ENCODE measurements at places on chromosomes 2 and 18.

DNA sequence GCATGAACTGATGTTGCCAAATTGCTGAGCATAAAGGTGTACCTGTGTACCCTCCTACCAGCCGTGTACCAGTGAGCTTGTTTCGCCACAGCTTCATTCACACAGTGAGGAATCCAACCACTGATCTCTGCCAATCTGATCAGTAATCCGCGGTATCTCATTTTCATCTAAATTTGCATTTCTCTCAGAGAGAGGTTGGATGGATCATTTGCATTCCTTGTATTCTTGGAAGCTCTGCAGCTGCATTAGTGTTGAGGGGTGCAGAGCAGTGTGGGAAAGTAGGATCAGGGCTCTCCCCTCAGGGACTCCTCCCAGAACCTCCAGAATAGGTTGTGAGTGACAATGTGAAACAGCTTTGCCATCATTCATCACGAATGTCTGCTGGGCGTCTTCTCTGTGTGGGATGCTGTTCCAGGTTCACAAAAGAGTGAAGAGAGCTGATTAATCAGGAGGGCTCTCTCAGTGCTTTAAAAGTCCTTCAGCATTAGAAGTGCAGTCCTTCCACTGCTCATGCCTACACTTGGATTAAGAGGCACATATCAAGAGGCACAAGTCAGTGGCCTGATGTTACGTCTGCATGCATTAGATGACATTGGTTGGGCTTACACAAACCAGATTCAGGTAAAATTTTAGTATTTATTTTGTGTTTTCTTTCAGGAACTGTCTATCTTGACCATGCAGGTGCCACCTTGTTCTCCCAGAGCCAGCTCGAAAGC lies 7.5 kb downstream of the MOCOS start:
- DNase-seq: no peak

- peak; percentile 52 for DNase-seq
Observed at GRCh38 chr2:174012347-174013314, 47.5 kb upstream of the SP3 start.

DNA sequence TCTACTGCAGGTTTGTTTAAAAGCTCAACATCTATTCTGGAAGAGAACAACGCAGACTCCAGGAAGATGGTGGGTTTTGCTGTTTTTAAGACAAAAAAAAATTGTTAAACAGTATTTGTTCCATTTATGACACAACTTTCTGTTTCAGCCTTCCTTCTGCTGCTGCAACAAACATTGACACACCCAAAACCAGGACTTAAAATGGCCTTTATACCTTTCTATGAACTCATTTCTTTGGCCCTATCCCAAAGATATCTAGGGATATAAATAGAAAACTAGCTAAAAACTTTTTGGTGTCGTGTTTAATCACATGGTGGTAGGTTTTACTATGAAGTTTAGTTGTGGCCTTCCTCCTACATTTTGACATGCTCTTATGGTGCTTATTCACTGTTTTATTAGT lies 964 bp upstream of the GALNT3 start:
- DNase-seq: no peak

GRCh38 chr2:223141606-223142005 lies 89.6 kb downstream of the KCNE4 start:
- no peak for DNase-seq

DNA sequence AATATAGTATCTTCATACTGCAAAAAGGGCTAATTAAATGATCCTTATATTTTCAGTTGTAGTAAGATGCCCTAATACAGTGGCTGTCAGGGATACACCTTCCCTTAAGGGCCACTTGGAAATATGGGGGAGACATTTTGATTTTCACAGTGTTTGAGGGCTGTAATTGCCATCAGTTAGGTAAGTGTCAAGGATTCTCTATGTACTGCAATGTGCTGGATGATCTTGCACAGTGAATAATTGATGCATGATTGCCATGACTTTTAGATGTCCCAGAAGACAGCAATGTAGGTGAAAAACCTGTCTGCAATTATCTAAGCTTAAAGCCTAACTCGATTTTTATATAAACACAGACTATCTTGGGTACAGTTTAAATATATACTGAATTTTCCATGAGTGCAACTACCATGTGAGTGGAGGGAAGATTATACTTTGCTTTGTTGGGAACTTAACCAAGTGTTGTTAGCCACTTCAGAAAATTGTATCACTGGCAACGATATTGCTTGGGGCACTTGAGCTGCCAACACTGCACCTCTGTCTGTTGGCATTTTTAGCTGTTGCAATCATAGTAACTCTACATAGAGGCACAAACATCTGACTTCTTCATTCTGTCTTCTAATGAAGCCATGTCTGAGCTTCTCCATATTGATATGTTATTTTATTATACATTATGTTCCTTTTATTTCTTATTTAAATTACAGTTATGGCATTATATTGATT lies 45.2 kb downstream of the MAIP1 start:
- DNase-seq: no peak

- DNase-seq: no peak
Observed at GRCh38 chr18:7334973-7335568, 104.2 kb downstream of the LRRC30 start.

DNA sequence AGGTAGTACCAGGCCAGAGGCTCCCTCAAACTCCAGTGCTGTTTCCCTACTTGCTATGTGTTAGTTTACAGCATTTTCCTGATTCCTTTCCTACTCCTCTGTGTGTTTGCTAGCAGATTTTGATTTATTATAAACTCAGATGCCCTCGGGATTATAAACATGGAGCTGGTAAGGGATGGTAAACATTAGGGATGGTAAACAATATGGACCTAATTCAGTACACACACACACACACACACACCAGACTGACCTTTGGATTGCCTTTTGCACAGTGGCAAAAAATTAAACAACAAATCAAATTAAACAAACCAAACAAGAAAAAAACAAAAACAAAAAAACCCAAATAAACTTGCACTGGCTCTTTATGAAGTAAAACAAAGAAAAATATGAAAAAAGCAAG lies 55.4 kb upstream of the ACVR1 start:
- no peak for DNase-seq

- DNase-seq: no peak
Observed at GRCh38 chr2:3292416-3292815, 85.2 kb downstream of the EIPR1 start.

- DNase-seq: no peak
Observed at GRCh38 chr2:101030866-101031554, 28.9 kb downstream of the RPL31 start.

GRCh38 chr2:6835467-6835866 lies 30.2 kb downstream of the CMPK2 start:
- no peak for DNase-seq

DNA sequence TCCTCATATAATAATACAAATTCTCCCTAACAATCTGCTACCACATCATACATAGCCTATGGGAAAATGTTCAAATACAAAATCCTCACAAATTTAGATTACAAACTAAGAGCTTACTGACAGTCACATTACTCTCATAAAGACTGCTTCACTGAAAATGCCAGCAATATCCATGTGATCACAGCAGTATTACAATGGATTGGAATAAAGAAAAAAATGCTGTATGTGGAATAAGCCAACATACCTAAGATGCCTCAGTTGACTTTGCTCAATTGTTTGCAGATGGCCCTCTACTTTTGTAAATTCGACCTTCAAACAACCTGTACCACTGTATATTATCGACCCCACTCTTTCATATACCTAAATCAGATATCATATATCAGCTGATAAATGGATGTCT lies 88.7 kb downstream of the DYM start:
- DNase-seq: no peak

DNA sequence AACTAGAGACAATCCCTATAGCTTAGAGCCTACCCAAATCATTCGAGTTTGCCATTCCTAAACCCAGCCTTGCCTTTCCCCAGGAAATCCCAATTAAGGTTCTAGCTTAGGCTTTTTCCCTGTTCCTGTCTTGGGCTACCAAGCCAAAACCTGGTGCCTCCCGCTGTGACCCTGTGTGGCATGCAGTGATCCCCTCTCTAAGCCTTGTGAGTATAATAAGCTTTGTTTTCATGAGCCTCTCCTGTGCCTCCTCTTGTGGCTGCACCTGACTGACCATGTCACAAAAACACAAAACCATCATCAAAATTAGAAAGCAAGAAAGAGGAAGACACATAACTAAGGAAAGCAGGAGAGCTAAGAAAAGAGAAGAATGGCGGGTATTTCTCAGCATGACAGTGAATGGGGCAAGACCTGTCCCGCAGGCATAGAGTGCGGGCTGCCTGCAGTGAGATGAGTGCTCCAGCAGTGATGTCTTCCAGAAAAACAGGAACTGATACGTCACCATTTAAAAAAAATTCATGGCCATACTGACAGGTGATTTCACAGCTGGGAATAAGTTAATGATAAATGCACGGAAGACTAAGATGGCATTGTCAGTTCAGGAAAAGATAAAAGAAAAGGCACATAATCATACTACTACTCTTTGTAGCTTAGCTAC lies 9.2 kb upstream of the PAIP2B start:
- no peak for DNase-seq

GRCh38 chr2:144596073-144596871 lies 76.4 kb upstream of the ZEB2 start:
- peak; percentile 56 for DNase-seq

DNA sequence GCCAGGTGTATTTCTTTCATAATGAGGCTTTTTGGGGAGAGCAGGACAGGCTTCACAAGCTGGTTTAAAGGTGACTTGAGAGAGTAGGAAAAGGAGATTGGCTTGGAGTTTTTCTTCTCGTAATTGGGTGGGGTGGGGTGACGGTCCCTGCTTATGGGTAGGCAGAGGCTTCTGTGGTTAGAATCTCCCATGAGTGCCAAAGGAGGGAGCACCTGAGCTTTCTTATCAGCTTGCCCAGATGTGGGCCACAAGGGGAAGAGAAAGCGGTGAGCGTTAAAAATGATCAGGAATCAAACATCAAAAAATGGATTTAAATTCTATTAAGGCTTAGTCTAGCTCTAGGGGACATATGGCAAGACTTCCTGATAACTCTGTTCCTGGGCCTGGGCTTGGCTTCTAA lies 9.7 kb upstream of the PNPT1 start:
- no peak for DNase-seq

- DNase-seq: no peak
Observed at GRCh38 chr18:77469131-77469530, 219.5 kb downstream of the GALR1 start.

DNA sequence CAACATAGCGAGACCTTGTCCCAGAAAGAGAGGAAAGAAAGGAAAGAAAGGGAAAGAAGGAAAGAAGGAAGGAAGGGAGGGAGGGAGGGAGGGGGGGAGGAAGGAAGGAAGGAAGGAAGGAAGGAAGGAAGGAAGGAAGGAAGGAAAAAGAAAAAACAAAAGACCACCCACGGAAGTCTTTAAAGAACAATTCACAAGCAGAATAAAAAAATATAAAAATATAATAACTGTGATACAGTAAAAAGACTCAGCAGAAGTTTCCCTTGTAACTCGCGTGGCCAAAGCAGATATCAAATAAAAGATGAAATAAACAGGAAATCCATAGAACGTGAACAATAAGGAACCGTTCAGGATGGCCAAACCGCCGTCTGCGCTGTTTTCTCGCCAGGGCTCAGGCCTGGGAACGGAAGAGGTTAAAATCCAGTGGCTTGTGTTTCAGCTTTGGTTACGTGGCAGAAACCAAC lies 1.2 kb upstream of the SLC1A4 start:
- DNase-seq: no peak

GRCh38 chr18:50014606-50015005 lies 180.3 kb downstream of the MYO5B start:
- no peak for DNase-seq

DNA sequence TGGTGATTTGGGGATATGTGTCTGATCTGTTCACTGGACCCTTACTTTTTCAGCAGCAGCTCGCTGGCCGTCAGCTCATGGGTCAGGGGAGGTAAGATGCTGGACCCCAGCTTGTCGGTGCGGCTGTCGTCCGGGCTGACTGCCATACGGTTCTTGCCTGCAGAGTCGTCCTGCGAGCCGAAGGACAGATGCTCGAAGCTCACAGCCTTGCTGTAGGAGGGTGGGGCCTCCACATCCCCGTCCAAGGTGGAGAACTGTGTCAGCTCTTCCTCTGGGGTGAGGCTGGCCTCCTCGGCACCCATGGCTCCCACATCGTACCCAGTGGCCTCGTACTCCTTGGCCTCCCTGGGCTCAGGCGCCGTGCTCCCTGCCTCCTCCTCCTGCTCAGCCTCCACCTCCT lies 179.5 kb downstream of the NAPG start:
- DNase-seq: no peak

DNA sequence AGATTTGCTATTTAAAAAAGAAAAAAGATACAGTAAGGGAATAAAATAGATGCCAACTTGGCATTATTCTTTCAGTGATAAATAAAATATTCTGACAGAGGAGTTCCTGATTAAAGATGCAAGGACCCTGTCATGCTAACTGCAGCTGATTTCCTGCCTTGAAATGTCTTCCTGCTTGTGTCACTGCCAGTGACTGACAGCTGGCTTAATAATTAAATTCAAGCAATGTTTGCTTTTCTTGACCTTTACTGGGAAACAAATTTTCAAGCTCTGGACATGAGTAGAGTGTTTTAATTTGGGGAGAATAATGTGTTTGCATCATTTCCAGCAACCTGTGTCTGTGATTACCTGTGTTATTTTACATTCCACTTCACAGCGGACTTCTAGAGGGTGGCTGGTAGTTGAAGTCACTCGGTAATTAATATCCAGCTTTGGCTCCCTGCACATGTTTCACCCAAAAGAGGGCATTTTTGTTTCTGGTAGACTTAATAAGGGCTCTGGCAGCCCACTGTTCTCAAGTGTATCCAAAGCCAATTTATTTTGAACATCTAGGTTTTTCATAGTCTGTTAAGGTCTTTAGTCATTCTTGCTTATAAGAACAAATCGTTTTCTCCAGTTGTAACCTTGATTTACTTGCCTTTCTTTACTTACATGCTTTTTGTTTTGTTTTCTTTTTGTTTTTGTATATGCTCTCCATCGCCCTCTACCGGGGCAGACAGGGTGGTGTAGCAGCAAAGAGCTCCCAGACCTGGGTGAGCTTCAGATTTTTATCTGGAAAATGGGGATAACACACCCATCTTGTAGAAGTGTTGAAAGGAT lies 48.5 kb upstream of the PROKR1 start:
- peak; percentile 61 for DNase-seq

GRCh38 chr18:47249314-47249981 lies 2.0 kb downstream of the SKOR2 start:
- DNase-seq: no peak

GRCh38 chr2:99150706-99151105 lies 4.0 kb downstream of the TSGA10 start:
- DNase-seq: no peak

GRCh38 chr2:43707255-43708015 lies 31.2 kb upstream of the C1GALT1C1L start:
- DNase-seq: peak; percentile 39

DNA sequence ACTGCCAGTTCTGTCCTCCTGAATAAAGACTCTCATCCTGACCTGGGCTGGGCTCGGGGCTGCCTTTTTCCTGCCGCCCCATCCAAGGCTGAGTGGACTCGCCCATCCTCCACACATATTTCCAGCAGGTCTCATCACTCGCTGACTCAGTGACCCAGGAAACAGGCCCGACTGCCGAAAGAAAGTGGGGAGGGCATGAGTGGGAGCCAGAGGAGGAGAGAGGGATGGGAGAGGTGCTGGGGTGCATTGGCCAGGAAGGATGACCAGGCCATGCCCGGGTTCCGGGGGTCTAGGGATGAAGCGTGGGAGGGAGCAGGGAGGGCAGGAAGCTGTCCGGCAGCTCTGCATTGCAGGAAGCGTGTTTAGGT lies 66.7 kb downstream of the TWIST2 start:
- peak; percentile 49 for DNase-seq

Measured in astrocyte of the hippocampus (primary cell).